Sigmoid colon (tissue), 7 donors: ENCODE measurements at places on chromosomes 1 and 21. TPM values are rescaled to one million over a fixed set of nuclear protein-coding genes. Genes with fewer than 3 reads are reported as not detected.

- no peak overlapping the region for H3K27ac ChIP-seq
- no peaks in the 10 kb centered on the region for H3K27me3 ChIP-seq
- no peak overlapping the region for H3K4me3 ChIP-seq
Measured at GRCh38 chr1:248696774-248697173, 5.8 kb downstream of the OR14I1 start.

The C1orf74 gene
- total RNA-seq: 0.28 TPM

The VCAM1 gene
- total RNA-seq: 11.0 TPM

DNA sequence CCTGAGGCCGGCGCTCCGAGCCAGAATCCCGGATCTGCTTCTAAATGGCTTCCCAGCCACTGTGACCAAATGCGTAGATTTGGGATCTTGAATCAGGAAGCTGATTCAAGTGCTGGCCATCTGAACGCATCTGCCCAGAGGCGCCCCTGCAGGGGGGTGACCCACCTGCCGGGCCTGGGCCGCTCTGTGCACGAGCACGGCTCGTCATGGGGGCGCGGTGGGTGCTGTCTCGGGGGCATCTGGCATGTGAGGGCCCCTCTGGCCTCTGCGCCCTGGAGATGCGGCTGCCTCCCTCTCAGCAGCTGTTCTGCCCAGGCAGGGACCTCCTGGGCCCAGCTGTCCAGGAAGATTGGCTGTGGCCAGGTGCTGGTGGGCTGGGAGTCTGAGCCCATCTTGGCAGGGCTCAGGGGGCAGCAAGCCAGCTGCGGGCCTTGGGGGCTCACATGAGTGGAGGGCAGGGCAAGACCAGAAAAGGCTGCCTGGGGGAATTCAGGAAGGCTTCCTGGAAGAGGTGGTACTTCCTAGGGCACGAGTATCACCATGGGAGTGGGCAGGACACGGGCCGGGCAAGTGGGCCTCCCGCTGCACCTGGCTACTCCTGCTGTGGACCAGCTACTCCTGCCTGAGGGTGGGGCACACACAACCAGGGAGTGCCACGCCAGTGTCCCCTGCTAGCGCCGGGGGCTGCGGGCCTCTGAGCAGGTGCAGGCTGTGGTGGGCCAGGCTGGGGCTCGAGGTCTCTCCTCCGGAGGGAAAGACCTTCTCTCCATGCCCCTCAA, 25.1 kb downstream of the PLCH2 start:
- no peaks in the 10 kb centered on the region for H3K4me1 ChIP-seq
- H3K27me3 ChIP-seq: peaks cover 71% of the 10 kb centered on the region
- H3K27ac ChIP-seq: no peak overlapping the region

The RGS2 gene
- 400 TPM for total RNA-seq
